ENCODE measurements at places on chromosomes 2 and 18.
A peak's percentile ranks its signal among the peaks of the same experiment; 100 is the strongest.

DNA sequence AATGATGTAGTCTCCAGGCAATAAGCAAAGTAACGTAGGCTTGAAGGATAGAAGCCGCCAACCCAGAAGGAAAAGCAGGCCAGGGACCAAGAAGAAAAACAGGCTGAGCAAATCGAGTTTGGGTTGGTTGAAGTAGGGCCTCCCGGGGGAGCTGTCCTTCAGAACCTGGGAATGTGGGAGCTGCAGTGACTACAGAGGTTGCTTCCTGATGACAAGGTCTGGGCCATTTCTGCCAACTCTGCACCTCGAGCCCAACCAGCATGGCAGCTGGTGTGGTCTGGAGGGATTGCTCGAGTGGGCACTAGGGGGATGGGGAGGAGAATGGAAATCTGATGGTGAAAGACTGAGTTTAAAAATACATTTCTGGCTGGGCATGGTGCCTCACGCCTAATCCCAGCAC is 14.1 kb downstream of the ACMSD start:
- H3K27ac ChIP-seq = no peak overlapping the region
- no peaks in the 10 kb centered on the region for H3K27me3 ChIP-seq
- no peak overlapping the region for H3K4me3 ChIP-seq
- no peaks in the 10 kb centered on the region for H3K36me3 ChIP-seq
- DNase-seq = no peak

- no peak overlapping the region for H3K4me3 ChIP-seq
- H3K36me3 ChIP-seq = no peaks in the 10 kb centered on the region
- H3K27me3 ChIP-seq = no peaks in the 10 kb centered on the region
- H3K27ac ChIP-seq = no peak overlapping the region
- no peak for DNase-seq
- H3K4me1 ChIP-seq = peaks cover 10% of the 10 kb centered on the region
These were observed 38.5 kb upstream of the ATP8B1 start for GRCh38 chr18:57841568-57841967.

DNA sequence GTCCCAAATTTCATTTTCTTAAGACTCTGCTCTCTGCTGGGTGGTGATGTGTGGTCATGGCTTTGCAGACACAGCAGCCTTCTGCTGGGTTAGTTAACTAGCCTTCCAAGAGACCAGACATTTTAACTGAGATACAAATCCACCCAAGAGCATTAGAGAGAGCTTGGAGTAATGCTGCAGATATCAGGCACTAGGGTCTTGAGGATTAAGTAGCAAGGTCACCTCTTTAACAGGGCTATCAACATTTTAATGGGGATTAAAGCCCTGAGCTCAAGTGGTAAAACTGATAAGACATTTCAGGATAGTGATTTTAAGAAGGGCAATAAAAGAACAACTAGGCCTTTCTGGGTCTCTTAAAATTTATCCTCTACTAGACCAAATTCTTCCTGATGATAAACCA is 461.2 kb downstream of the MEIS1 start:
- H3K4me3 ChIP-seq = no peak overlapping the region
- H3K27me3 ChIP-seq = no peaks in the 10 kb centered on the region
- H3K36me3 ChIP-seq = no peaks in the 10 kb centered on the region
- DNase-seq = no peak
- H3K4me1 ChIP-seq = peaks cover 16% of the 10 kb centered on the region

GRCh38 chr2:231600619-231601355 is 8.1 kb downstream of the TEX44 start:
- no peak overlapping the region for H3K27ac ChIP-seq
- DNase-seq = no peak
- peaks cover 28% of the 10 kb centered on the region for H3K4me1 ChIP-seq
- H3K4me3 ChIP-seq = no peak overlapping the region
- no peaks in the 10 kb centered on the region for H3K27me3 ChIP-seq
- H3K36me3 ChIP-seq = no peaks in the 10 kb centered on the region

GRCh38 chr2:236395067-236395466 is 130.9 kb upstream of the ASB18 start:
- H3K27me3 ChIP-seq = no peaks in the 10 kb centered on the region
- no peak for DNase-seq
- no peak overlapping the region for H3K27ac ChIP-seq
- no peaks in the 10 kb centered on the region for H3K4me1 ChIP-seq
- no peaks in the 10 kb centered on the region for H3K36me3 ChIP-seq

GRCh38 chr2:128357506-128358370 is 39.1 kb upstream of the HS6ST1 start:
- H3K27ac ChIP-seq = no peak overlapping the region
- no peaks in the 10 kb centered on the region for H3K36me3 ChIP-seq
- H3K27me3 ChIP-seq = no peaks in the 10 kb centered on the region
- no peak for DNase-seq
- H3K4me3 ChIP-seq = no peak overlapping the region

- no peak overlapping the region for H3K27ac ChIP-seq
- peaks cover 26% of the 10 kb centered on the region for H3K4me1 ChIP-seq
- no peak overlapping the region for H3K4me3 ChIP-seq
- H3K27me3 ChIP-seq = no peaks in the 10 kb centered on the region
- no peak for DNase-seq
- peaks cover 5% of the 10 kb centered on the region for H3K36me3 ChIP-seq
These were observed 12.9 kb downstream of the PREPL start for GRCh38 chr2:44348400-44348799.

GRCh38 chr2:60552851-60553494 is 481 bp downstream of the BCL11A start:
- no peaks in the 10 kb centered on the region for H3K36me3 ChIP-seq
- peak overlapping the region; percentile 88 for H3K27ac ChIP-seq
- H3K27me3 ChIP-seq = no peaks in the 10 kb centered on the region
- DNase-seq = no peak
- H3K4me3 ChIP-seq = peak overlapping the region; percentile 80

- peaks cover 7% of the 10 kb centered on the region for H3K4me1 ChIP-seq
- DNase-seq = no peak
- H3K27ac ChIP-seq = no peak overlapping the region
- H3K27me3 ChIP-seq = no peaks in the 10 kb centered on the region
These were observed 33.9 kb downstream of the LAMA3 start for GRCh38 chr18:23723121-23723520.

DNA sequence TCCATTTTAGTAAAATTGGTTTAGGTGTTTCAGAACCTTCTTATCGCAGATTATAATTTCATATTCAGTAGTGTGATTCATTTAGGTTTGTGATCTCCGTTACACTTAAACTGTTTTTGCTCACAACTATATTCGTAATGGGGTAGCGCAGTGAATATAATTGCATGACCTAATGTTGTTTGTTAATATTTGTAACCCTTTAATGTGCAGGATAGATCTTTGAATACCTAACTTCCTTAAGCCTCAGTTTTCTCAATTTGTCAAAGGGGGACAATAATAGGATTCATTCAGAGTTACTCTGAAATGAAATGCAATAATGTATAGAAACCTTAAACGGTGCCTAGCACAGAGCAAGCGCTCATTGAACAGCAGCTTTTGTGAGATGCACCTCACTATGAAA is 558 bp upstream of the ZDBF2 start:
- H3K36me3 ChIP-seq = no peaks in the 10 kb centered on the region
- no peak overlapping the region for H3K4me3 ChIP-seq
- peaks cover 4% of the 10 kb centered on the region for H3K4me1 ChIP-seq
- no peak for DNase-seq
- no peaks in the 10 kb centered on the region for H3K27me3 ChIP-seq
- H3K27ac ChIP-seq = no peak overlapping the region

DNA sequence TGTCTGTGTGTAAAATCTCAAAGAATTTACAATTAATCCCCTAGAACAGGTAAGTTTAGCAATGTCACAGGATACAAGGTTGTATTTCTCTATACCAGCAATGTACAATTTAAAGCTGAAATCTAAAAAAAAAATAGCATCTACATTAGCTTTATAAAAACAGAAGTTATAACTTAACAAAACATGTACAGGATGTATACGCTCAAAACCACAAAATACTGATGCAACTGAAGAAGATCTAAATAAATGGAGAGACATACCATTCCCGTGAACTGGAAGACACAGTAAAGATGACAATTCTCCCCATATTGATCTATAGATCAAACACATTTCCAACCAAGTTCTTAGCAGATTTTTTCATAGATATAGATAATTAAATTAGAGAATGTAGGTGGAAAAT is 17.5 kb upstream of the RANBP2 start:
- H3K36me3 ChIP-seq = no peaks in the 10 kb centered on the region
- no peaks in the 10 kb centered on the region for H3K27me3 ChIP-seq
- no peak for DNase-seq
- no peak overlapping the region for H3K27ac ChIP-seq

DNA sequence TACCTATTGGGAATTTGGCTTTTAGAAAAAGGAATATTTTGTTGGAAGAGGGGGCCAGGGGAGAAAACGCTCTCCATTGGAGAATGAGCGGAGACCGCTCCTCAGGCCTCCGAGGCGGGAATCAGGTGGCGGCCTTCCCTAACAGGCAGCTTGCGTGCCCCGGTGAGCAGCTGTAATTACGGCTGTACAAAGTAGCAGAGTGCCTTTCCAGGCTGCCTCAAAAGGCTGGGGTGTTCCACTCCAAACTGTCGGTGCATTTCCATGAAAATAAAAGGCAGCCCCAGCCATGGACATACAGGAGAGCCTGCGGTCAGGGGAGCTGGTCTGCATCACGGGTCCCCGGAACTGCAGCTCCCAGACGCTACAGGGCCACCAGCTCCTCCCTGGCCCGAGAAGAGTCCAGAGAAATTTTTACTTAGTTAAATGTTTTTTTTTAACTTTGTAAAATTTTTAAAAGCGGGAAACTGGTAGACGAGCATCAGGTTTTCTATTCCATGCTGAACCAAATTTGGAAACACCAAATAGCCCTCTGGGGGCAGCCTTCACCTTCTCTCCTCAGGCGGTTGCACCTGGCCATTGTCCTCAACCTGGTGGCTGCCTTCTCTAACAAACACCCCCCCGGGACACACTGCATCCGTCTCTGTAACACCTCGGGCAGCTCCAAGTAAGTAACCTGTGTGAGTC is 209.3 kb upstream of the SALL3 start:
- no peaks in the 10 kb centered on the region for H3K27me3 ChIP-seq
- H3K4me1 ChIP-seq = peaks cover 19% of the 10 kb centered on the region
- DNase-seq = no peak
- no peaks in the 10 kb centered on the region for H3K36me3 ChIP-seq
- H3K27ac ChIP-seq = no peak overlapping the region

GRCh38 chr2:160695402-160696086 is 201.9 kb upstream of the RBMS1 start:
- no peak overlapping the region for H3K27ac ChIP-seq
- H3K4me3 ChIP-seq = no peak overlapping the region
- no peak for DNase-seq

DNA sequence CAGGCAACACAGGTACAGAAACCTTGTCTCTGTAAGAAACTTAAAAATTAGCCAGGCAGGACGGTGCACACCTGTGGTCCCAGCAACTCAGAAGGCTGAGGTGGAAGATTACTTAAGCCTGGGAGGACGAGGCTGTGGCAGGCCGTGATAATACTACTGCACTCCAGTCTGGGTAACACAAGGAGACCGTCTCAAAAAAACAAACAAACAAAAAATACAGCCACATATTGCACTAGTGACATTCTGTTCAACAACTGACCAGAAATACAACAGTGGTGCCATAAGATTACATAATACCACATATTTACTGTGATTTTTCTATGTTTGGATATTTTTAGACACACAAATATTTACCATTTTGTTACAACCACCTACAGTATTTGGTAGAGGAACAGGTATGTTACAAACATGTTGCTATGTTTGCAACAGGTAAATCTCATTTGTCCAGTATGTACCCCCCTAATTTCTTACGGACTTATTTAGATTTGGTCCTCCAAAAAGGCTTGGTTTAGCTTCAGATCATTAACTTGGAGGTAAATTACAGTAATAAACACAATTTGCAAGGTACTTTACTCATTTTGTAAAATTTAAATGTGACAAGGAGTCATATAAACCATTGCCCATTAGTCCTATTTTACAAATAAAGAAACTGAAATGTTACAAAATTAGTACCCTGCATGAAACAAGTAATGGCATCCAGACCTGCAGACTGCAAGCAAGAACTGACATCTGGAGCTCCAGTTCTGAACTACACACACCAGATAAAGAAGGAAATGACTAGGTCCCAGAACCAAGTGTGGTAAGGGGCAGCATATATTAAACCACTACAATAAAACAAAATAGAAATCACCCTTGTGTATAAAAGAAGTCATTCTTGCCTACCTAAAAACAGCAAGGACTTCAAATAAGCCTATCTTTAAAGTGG is 36.8 kb downstream of the TRIP12 start:
- no peak for DNase-seq
- H3K27ac ChIP-seq = no peak overlapping the region
- no peaks in the 10 kb centered on the region for H3K27me3 ChIP-seq
- no peak overlapping the region for H3K4me3 ChIP-seq

DNA sequence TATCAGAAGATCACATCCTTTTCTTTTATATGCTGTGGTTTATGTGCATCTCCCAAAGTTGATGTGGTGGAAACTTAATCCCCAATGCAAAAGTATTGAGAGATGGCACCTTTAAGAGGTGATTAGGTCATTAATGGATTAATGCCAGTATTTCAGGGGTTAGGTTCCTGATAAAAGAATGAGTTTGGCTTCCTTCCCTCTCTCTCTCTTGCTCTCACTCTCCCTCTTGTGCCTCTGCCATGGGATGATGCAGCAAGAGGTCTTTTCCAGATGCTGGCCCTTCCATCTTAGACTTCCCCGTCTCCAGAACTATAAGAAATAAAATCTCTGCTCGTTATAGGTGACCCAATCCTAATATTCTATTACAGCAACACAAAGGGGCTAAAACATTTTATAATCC is 85.0 kb downstream of the TTC27 start:
- no peak overlapping the region for H3K4me3 ChIP-seq
- H3K4me1 ChIP-seq = peaks cover 27% of the 10 kb centered on the region
- H3K27me3 ChIP-seq = no peaks in the 10 kb centered on the region
- no peak overlapping the region for H3K27ac ChIP-seq
- peak; percentile 23 for DNase-seq

DNA sequence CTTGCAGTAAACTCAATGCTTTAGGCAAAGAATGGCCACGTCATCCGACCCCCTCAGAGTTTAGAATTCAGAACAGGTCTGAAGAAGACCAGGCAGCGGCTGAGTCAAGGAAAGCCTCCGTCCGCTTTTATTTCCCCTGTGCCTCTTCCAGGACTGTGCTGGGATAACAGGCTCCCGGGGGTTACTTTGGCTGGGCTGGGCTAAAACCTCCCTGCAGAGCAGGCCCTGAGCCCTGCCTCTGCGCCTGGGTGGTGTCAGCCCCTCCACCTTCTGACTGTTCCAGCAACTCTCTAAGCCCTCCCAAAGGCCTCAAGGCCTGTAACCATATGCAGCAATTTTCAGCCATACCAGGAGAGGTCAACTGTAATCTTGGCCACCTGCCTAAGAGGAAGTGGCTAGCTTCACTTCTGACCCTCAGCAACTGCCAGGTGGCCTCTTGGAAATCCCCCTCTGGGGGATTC is 166.5 kb downstream of the RPIA start:
- H3K4me3 ChIP-seq = no peak overlapping the region
- DNase-seq = peak; percentile 53
- H3K27ac ChIP-seq = no peak overlapping the region
- peaks cover 5% of the 10 kb centered on the region for H3K4me1 ChIP-seq

DNA sequence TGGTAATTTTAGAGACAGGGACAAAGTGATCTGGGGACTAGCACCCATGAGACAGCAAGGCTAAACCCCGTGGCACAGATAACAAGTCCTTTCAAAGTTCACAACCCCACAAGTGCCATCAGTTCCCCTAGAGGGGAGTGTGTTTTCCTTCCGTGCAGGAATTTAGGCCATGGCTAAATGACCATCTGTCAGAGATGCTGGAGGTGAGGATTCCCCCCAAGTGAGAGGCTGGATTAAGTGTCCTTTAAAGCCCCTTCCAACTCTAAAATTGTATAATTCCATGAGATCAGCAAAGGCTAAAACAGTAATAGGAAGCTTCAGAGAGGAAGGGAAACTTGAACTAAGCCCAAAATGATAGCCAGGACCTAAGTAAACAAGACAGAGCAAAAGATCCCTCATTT is 8.7 kb downstream of the FEZ2 start:
- DNase-seq = no peak
- H3K4me3 ChIP-seq = no peak overlapping the region
- H3K27ac ChIP-seq = no peak overlapping the region
- no peaks in the 10 kb centered on the region for H3K27me3 ChIP-seq
